ENCODE measurements at places on chromosomes 6 and 20.

DNA sequence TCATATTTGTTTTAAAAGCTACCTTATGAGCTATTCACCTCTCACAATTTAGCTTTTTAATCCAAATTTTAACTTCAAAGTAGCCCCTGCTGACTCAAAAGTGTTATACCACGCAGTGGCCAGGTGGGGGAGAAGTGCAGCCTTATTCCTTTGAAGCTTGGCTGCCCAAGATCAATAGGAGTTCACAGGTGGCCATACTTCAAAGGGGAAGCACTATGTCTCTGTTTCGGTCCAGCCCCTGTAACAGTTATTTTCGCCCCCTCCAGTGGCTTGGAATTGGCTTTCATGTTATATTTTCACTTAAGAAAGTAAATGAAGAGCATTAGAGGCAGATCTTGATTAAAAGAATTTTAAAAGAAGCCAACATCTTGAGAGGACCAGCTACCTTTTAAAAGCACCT lies 608.4 kb downstream of the EPHA7 start:
- DNase-seq: no peak

DNA sequence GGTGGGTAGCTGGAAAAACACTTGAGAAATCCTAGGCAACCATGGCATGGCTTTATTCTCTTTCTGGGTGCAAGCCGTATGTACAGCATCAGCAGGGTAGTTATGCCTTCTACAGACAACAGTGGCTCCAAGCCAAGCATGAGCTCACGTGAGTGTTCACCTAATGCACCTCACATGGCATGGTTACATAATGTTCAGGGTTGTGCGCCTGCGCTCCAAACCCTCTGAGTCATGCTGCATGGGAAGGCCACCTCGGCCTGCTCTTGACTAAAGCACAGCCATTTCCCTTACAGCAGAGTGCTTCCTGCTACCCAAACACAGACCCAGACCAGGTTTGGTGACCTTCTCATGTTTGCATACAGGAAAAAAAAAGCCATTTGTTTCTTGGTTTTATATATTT lies 96.2 kb downstream of the VIP start:
- no peak for DNase-seq

DNA sequence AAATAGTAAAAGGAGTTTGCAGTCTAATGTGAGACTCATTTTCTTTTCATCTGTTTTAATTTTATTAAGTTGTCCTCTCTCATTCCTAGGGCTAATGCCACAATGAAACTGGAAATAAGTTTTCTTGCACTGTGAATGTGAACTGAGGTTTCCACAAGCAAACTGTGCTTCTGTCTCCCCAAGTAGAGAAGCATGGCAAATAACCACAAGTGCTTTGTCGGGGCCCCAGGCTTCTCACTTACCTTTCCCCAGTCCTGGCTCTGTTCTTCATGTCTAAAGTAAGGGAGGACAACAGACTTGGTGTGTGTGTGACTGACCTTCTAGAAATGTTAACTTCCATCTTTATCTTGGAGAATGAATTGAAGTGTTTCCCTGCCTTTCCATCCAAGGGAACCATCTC lies 80.8 kb downstream of the CBFA2T2 start:
- no peak for DNase-seq

GRCh38 chr20:53345536-53346334 lies 247.9 kb downstream of the ZNF217 start:
- no peak for DNase-seq

DNA sequence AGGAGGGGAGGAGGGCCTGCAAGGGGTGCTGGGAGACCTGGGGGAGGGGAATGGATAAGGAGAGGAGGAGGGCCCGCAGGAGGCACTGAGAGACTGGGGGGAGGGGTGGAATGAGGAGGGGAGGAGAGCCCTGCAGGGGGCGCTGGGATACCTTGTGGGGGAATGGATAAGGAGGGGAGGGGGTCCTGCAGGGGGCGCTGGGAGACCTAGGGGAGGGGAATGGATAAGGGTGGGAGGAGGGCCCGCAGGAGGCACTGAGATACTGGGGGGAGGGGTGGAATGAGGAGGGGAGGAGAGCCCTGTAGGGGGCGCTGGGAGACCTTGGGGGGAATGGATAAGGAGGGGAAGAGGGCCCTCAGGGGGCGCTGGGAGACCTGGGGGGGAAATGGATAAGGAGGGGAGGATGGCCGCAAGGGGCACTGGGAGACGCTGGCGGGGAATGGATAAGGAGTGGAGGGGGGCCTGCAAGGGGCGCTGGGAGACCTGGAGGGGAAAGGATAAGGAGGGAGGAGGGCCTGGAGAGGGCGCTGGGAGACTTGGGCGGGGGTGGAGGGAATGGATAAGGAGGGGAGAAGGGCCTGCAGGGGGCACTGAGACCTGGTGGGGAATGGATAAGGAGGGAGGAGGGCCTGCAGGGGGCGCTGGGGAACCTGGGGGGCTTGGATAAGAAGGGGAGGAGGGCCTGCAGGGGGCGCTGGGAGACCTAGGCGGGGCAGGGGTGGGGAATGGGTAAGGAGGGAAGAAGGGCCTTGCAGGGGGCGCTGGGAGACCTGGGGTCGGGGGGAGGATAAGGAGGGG lies 1.3 kb upstream of the CTCFL start:
- peak; percentile 20 for DNase-seq

- DNase-seq: no peak
Measured at GRCh38 chr6:128463942-128464341, 56.5 kb downstream of the PTPRK start.

- no peak for DNase-seq
Measured at GRCh38 chr6:8389036-8389818, 46.1 kb downstream of the SLC35B3 start.

- no peak for DNase-seq
Measured at GRCh38 chr6:25263657-25264056, 15.5 kb upstream of the CARMIL1 start.

GRCh38 chr20:5870568-5870981 lies 79.8 kb downstream of the TRMT6 start:
- no peak for DNase-seq

- DNase-seq: no peak
Measured at GRCh38 chr6:166485651-166486535, 100.6 kb downstream of the RAMACL start.

DNA sequence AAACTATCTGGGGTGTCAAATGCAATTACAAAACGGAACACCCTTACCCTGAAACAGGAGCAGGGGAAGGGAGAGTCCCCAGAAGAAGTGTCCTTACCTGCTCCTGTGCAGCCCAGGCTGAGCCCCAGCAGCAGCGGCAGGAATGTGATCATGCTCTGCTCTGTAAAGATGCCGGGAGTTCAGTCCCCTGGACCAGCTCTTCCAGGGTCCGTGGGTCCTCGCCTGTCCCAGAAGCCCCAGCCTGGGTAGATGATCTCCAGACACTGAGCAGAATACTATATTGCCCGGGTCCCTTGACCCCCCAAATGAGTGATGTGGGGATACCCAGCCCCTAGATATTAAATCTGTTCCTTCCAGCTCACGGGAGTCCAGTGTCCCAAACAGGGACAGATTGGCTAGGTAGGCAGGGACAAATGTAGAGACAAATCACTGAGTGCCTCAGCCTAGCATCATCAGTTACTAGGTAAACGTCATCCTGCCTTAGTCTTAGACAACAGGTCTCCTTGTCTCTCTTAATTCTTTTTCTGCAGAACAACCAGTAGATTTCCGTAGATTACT lies at the start of gene HLA-DMB:
TSS of gene HLA-DMB (minus strand) at position 373 of the 558 bp plus-strand sequence. CDS start at position 152, 221 bp downstream.
- peak; percentile 88 for DNase-seq

GRCh38 chr6:390914-391558 lies 516 bp upstream of the IRF4 start:
- DNase-seq: no peak

Data from germinal center (tissue), 1 donor.